ENCODE measurements at places on chromosomes 6 and 20.

GRCh38 chr20:57476084-57476526 is 48.8 kb downstream of the CTCFL start:
- no peak for DNase-seq

- no peak for DNase-seq
Observed at GRCh38 chr20:35271073-35271882, 6.6 kb downstream of the MMP24OS start.

DNA sequence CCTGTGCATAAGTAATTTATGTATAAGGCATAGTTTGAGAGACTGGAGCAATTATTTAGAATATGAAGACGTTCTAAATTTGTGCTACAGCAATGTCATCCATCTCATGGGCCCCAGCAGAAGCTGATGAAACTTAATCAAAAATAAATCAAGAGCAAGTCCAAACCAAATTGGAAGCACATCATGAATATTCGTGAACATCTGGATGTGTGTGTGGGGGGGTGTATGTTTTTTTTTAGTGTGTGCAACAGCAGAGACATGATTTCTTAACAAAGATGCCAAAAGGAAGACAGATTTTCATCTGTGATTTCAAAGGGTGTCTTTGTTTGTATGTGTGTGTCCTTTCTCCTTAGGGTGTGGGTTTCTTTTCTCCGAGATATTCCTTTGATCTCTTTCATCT is 58.9 kb downstream of the SASH1 start:
- DNase-seq, result no peak

DNA sequence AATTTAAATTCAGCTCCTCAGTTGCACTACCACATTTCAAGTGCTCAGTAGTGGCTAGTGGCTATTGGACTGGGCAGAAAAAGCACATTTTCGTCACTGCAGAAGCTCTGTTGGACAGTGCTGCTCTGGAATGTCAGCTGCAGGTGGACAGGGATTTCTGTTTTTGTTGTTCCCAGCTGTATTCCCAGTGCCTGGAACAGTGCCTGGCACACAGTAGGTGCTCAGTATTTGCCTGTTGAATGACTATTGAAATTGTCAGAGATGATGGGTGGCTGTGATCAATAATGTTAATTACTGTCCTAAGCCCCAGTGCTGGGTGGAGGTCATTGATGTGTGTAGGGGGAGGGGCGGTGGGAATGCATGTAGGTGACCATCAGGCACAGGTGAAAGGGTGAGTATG is 5.5 kb downstream of the CLPSL1 start:
- DNase-seq, result no peak

DNA sequence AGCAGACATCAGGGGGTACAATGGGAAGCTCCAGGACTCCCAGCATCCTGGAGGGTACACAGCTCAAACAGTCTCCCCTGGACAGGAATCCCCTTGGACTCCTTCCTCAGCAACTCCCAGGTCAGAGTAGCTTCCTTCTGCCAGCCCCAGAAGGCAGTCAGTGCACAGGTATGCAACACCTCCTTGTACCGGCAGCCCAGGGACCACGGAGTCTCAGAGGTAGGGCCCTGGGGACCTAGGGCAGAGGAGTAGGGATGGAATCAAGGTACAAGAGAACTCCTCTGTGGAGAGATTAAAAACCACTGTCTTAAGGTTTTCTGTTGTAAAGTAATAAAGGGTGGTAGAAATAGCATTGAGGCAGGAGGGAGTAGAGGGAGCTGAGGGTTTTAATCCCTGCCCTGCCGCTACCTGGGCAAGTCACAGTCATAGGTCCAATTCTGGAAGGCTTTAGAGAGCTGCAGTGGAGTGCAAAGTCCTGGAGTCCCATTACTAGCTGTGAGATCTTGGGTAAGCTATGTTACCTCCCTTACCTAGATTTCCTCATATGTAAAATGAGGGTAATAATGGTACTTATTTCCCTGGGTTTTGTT is 7.5 kb downstream of the TP53TG5 start:
- DNase-seq, result no peak

DNA sequence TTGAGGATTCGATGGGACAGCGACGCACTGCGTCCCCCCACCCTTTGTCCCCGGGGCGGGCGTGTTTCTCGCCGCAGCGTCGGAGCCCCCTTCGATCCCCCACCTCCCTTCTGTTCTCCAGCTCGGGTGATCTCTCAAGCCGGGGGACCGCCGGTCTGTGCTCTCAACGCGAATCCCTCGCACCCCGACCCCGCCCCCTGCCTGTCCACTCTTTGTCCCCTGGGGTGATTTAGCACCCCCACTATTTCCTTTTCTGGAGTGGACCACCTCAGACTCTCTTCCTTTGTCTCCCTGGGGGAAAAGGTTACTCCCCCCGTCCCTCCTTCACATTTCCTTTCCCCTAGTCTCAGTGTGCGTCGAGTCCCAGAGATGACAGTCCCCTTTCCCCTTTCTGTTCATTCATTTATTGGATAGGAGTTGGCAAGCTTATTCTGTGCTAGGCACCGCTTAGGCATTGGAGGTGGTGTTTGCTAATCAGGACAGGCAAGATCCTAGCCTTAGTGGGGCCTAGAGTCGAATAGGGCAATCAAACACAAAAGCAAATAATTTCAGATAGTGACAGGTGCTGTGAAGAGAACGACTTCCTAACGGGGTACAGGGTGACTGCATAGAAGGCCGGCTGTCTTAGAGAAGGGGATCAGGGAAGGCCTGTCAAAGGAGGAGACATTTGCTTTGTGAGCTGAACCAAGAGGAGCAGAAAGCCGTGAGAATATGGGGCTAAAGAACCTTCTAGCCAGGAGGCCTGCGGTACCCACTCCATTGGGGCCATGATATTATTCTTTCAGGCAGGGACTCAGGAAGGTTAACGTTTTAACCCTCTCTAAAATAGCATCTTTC is 741 bp downstream of the PTPN1 start:
- DNase-seq, result no peak

GRCh38 chr6:39313526-39314272 is 520 bp downstream of the KCNK17 start:
- no peak for DNase-seq

DNA sequence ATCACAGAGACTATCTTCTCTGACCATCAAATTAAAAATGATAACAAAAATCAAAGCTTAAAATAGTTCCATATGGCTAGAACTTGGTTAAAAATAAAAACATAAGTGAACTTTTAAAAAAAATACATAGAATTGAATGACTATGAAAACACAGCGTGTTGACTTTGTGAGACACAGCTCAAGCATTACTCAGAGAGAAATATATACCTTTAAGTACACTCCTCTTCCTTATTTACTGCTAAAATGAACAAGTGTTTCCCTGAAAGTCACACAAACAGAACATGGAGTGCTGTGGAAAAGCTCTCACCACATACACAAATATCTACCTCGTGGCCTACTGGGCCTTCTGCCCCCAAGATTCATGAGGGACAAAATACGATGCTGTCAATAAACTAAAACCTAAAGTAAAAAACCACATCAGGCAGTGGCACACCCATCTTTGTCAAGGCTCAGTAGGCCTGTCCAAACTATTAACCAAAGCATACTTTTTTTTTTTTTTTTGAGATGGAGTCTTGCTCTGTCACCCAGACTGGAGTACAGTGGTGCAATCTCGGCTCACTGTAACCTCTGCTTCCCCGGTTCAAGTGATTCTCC is 7.5 kb downstream of the FAXC start:
- DNase-seq, result no peak

- DNase-seq, result peak; percentile 64
Observed at GRCh38 chr6:111817451-111818120, 55.7 kb downstream of the FYN start.

GRCh38 chr6:85866370-85866730 is 223.7 kb upstream of the SYNCRIP start:
- no peak for DNase-seq

GRCh38 chr6:129059650-129060049 is 176.7 kb downstream of the LAMA2 start:
- no peak for DNase-seq

DNA sequence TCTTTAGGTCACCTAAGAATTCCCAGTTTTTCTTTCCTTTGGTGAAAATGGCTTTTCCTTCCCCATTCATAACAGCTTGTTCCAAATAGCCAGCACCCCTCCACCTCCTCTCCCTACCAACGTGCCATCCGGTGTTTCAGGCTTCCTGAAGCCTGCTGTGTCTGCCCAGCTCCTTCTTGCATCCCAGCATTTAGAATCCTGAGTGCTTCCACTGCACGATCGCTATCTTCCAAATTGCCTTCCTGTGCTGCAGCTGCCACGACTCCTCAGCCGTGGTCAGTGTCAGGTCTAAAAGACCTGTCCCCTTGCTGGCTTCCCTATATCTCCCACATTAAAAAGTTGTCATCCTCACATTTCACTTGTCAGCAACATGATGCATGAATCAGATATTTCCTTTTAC is 550.3 kb upstream of the JARID2 start:
- DNase-seq, result no peak

DNA sequence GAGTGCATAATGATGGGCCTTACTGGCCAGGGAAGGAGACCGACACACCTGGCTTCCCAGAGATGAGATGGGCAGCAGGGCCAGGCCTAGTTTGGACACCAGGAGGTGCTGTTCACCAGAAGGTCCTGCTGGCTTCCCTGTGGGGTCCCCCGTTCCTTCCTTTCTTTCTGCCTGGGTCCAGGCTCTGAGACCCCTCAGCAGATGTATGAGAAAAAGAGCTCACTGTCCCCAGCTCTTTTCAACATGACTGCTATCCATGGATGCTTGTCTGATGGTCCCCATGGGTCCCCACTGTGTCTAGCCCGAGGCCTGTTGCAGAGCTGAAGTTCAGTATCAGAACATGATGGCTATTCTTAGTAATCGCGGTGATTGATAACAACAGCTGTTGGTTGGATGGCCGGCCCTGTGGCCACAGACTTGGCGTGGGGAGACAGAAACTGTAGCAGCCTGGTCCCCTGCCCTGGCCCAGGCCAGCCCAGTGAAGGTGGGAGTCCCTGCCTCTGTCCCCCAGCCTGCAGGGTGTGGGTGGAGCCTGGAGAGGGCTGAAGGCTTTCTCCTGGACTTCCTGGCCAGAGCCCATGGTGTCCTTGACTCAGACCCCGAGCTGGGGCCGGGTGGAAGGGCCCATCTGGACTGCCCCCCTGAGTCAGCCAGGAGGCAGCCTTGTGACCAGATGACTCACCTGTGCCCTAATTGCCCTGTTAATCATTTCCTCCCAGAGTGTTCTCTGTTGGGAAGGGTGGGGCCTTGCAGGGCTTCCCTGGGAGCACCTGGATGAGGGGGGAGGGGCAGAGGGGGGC is 9.9 kb upstream of the BAK1 start:
- peak; percentile 7 for DNase-seq

Measured in substantia nigra (tissue), 51 donors.